ENCODE measurements at places on chromosomes 1 and 21. TPM values are rescaled to one million over a fixed set of nuclear protein-coding genes. Genes with fewer than 3 reads are reported as not detected.

DNA sequence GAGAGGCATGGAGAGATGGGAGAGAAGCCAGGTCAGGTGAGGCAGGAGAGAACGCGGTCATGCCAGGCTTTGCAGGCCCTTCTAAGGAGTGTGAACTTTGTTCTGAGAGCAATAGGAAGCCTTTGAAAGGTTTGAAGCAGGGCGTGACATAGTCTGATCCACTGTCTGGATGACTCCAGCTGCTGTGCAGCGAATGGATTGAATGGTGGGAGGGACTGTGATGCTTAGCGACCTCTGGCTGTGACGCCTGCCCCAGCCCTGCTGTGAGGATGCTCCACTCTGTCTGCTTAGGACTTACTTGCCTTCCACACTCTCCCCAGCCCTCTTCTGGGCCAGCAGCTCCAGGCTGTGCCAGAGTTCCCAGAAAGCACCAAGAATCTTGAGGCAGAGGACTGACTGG lies 41.8 kb upstream of the POU3F1 start:
- H3K4me1 ChIP-seq: no peaks in the 10 kb centered on the region
- no peak for DNase-seq

- peaks cover 12% of the 10 kb centered on the region for H3K4me1 ChIP-seq
- H3K36me3 ChIP-seq: no peaks in the 10 kb centered on the region
- peak overlapping the region; percentile 93 for H3K4me3 ChIP-seq
- peak overlapping the region; percentile 81 for H3K27ac ChIP-seq
- DNase-seq: peak; percentile 3
These were observed 730 bp upstream of the PHF13 start for GRCh38 chr1:6612641-6613360.

DNA sequence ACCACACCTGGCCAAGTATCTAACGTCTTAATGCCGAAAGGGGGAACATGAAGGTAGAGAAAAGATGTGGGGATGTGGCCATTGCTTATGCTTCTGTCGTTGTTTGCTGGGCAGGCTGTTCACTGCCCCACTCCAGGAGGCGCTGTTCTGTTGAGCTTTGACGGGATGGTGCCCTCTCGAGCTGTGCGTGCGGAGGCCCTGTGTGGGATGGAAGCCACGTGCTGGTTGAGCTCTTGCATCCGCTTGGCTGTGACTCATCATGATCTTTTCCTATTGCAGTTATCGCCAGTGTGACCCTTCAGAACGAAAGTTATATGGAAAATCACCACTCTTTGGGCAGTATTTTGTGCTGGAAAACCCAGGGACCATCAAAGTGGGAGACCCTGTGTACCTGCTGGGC lies 26.3 kb downstream of the MTARC1 start:
- no peak for DNase-seq
- H3K27me3 ChIP-seq: no peaks in the 10 kb centered on the region
- no peaks in the 10 kb centered on the region for H3K36me3 ChIP-seq
- H3K4me1 ChIP-seq: no peaks in the 10 kb centered on the region

TMPRSS3 gene
- total RNA-seq: 20.4 TPM

GRCh38 chr1:109615879-109616278 lies 3.5 kb downstream of the GNAT2 start:
- H3K27me3 ChIP-seq: no peaks in the 10 kb centered on the region
- H3K4me1 ChIP-seq: peaks cover 23% of the 10 kb centered on the region
- DNase-seq: no peak
- no peak overlapping the region for H3K4me3 ChIP-seq
- no peak overlapping the region for H3K27ac ChIP-seq

TAL1 gene
- not detected for total RNA-seq

DNA sequence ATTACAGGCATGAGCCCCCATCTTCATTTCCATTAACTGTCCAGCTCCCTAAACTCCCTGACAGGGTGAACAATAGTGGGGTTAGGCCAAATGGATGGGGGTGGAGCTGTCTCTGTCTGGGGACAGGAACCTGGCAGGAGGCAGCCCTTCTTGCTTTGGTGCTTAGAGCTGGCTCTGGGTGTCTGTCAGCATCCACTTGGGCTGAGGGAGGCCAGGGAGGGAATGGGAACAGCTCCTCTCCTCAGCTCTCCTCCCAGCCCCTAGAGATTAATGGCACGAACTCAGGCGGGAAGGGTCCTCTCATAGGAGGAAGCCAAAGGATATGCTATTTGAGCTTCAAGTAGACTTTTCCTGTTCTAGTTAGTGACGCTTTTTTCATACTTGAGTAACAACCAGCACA lies 11.1 kb upstream of the ETV3L start:
- no peaks in the 10 kb centered on the region for H3K36me3 ChIP-seq
- no peak for DNase-seq
- no peaks in the 10 kb centered on the region for H3K27me3 ChIP-seq
- H3K4me3 ChIP-seq: no peak overlapping the region

SELP gene
- 0.75 TPM for total RNA-seq

DNA sequence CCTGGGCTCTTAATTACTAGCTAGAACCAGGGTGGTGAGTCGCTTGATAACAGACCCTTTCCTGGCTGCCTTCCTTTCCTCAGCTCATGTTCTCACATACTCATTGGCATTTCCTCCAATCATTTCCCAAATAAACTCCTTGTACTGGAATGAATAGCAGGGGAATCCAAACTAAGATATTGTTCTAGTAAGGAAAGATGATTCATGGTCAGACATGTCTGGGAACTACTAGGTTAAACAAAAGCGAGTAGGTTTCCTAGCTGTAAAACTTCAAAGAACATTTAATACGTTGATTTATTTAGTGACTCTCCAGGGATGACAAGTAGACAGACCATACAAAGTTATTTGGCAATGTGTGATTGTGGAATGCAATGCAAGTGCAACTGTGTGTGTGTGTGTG lies 121.2 kb upstream of the KCNJ6 start:
- no peak overlapping the region for H3K4me3 ChIP-seq
- H3K27ac ChIP-seq: no peak overlapping the region
- H3K36me3 ChIP-seq: no peaks in the 10 kb centered on the region
- no peaks in the 10 kb centered on the region for H3K27me3 ChIP-seq
- H3K4me1 ChIP-seq: no peaks in the 10 kb centered on the region

- H3K36me3 ChIP-seq: no peaks in the 10 kb centered on the region
- DNase-seq: no peak
- H3K4me1 ChIP-seq: no peaks in the 10 kb centered on the region
- no peak overlapping the region for H3K27ac ChIP-seq
- no peak overlapping the region for H3K4me3 ChIP-seq
These were observed 58.9 kb downstream of the DDAH1 start for GRCh38 chr1:85406081-85406480.

SLC30A10 gene
- not detected for total RNA-seq

- no peak for DNase-seq
- no peaks in the 10 kb centered on the region for H3K36me3 ChIP-seq
- H3K27me3 ChIP-seq: peaks cover 4% of the 10 kb centered on the region
- H3K4me1 ChIP-seq: no peaks in the 10 kb centered on the region
- no peak overlapping the region for H3K27ac ChIP-seq
- no peak overlapping the region for H3K4me3 ChIP-seq
These were observed 135.7 kb upstream of the ZC3H12A start for GRCh38 chr1:37338658-37339057.

RHD gene
- total RNA-seq: not detected

GRCh38 chr21:39373634-39374033 lies 24.7 kb upstream of the HMGN1 start:
- H3K27ac ChIP-seq: no peak overlapping the region
- H3K4me1 ChIP-seq: no peaks in the 10 kb centered on the region
- H3K36me3 ChIP-seq: no peaks in the 10 kb centered on the region

SIK1 gene
- 4.6 TPM for total RNA-seq

GRCh38 chr1:169044971-169045370 lies 61.5 kb upstream of the ATP1B1 start:
- no peaks in the 10 kb centered on the region for H3K36me3 ChIP-seq
- no peaks in the 10 kb centered on the region for H3K27me3 ChIP-seq
- H3K4me3 ChIP-seq: no peak overlapping the region
- H3K27ac ChIP-seq: no peak overlapping the region

DNA sequence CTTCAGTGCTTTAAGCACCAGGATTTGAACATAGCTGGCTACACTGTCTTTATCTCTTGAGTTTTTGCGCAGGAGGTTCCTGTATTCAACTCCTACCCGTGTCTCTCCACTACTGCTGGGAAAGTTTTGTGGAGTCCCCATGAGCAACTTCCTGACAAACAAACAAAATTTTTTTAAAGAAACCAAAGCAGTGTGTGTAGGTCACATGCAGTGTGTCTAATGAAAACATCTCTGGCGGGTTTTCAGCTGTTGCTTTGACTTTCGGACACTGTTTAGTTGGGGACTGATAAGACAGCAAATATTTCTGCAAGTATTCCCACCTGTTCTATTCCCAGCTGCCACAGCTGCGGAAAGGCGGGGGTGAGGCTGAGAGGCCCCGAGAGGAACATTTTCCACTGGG lies 2.0 kb downstream of the PSEN2 start:
- no peak overlapping the region for H3K4me3 ChIP-seq
- H3K27me3 ChIP-seq: no peaks in the 10 kb centered on the region
- H3K27ac ChIP-seq: no peak overlapping the region

DNA sequence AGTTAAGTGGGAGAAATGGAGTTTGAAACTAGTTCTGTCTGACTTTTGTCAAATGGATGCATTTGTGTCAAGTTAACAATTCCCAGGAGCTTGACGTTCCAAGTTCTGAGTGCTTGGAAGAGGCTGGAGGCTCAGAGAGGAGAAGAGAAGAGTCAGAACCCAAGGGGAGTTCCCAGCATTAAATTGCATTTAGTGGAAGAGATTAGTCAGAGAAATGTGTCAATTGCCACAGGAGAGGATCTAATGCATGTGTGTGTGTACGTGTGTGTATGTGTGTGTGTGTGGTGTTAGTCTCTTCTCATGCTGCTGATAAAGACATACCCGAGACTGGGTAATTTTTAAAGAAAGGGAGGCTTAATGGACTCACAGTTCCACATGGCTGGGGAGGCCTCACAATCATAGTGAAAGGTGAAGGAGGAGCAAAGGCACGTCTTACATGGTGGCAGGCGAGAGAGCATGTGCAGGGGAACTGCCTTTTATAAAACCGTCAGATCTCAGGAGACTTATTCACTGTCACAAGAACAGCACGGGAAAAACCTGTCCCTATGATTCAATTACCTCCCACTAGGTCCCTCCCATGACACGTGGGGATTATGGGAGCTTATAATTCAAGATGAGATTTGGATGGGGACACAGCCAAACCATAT lies 101.5 kb upstream of the TMEM51 start:
- H3K4me1 ChIP-seq: no peaks in the 10 kb centered on the region
- H3K27me3 ChIP-seq: no peaks in the 10 kb centered on the region
- no peaks in the 10 kb centered on the region for H3K36me3 ChIP-seq

DNA sequence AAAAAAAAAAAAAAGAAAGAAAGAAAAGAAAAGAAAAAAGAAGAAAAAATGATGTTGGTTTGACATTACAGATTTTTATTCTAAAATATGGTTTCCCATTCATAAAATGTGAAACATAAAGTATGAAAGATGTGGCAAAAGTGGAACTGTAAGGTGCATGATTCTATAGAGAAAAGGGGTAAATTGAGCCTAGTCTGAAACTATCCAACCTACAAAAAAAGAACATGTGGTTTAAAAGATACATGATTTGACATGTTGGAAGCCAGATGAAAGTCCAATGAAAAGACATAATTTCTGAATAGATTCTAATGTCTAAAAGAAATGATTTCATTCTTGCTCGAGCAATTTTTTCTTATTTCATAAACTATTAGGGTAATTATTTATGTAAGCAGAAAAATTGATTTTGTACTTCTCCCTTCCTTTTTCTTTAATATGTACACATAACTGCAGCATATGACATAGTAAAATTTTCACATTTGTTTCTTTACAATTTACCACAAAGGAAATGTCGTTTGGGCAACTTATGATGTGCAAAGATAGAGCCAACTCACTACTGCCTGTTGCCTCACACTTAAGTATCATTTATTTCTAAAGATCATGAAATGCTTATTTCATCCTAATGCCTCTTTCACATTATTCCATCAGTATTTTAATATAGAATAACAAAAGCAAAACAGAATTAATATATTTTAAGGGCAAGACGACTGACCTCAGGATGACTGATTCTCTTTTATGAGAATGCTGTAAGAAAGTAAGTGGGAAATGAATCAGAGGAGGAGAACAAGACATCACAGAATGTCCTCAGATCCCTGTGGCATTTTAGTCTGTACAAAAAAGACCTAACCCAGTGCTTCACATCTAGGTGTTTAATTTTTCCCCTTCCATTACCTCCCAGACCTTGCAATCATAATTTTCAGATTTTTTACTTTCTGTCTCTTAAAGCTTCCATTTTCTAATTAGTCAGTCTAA lies 165.8 kb upstream of the HMCN1 start:
- no peak for DNase-seq
- H3K4me1 ChIP-seq: peaks cover 48% of the 10 kb centered on the region
- H3K4me3 ChIP-seq: no peak overlapping the region
- H3K27ac ChIP-seq: peak overlapping the region; percentile 74
- no peaks in the 10 kb centered on the region for H3K27me3 ChIP-seq

GRCh38 chr1:156451505-156452160 lies 48.9 kb downstream of the MEF2D start:
- peaks cover 3% of the 10 kb centered on the region for H3K27me3 ChIP-seq
- H3K27ac ChIP-seq: no peak overlapping the region
- DNase-seq: no peak
- H3K36me3 ChIP-seq: no peaks in the 10 kb centered on the region
- H3K4me3 ChIP-seq: no peak overlapping the region

DNA sequence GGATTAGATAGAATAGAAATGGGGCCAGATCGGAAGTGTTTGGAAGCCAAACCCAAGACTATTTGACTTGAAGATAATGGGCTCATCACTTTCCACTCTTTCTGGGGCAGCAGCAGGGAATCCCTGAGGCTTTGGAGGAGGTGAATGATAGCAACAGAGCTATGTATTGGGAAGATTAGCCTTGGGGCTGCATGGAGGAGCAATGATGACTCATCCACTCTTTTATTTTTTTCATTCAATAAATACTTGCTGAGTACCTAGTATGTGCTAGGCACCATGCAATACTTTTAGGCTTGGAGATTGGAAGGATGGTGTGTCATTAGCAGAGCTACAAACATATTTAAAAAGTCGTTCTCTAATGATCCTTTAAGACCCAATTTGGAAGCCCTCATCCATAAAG lies 166.9 kb upstream of the FOXD3 start:
- no peaks in the 10 kb centered on the region for H3K4me1 ChIP-seq
- no peak overlapping the region for H3K4me3 ChIP-seq
- H3K27me3 ChIP-seq: peaks cover 4% of the 10 kb centered on the region

TFF2 gene
- total RNA-seq: not detected

PRAMEF27 gene
- not detected for total RNA-seq

GRCh38 chr1:245988393-245989078 lies 518.5 kb downstream of the SMYD3 start:
- H3K27ac ChIP-seq: peak overlapping the region; percentile 53
- H3K27me3 ChIP-seq: no peaks in the 10 kb centered on the region
- no peaks in the 10 kb centered on the region for H3K36me3 ChIP-seq
- no peaks in the 10 kb centered on the region for H3K4me1 ChIP-seq
- DNase-seq: no peak

Measured in CD8-positive, alpha-beta memory T cell (primary cell).